ENCODE measurements at places on chromosomes 3 and 15.

- DNase-seq, result no peak
These were observed 60.3 kb upstream of the RPL32 start for GRCh38 chr3:12901623-12902045.

GRCh38 chr3:49388289-49388820 lies 23.4 kb downstream of the RHOA start:
- no peak for DNase-seq

- DNase-seq, result no peak
These were observed 20.6 kb downstream of the SLC6A20 start for GRCh38 chr3:45775571-45776300.

DNA sequence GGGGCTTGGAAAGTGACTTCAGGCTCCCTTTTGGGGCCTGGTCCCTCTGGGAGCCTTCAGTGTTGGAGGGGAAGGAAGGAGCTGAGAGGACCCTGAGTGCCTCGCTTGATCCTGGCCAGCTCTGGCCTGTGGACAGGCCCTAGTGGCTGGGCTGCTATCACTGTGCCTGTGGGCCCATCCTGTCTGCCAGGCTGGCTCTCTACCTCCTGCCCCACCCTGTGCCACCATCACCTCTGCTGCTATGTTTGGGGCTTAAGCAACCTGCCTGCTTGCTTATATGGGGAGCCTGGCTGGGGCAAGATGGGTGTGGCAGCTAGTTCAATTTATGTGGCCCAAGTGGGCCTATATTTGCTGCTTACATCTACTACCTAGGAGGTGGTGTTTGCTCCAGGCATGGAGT lies 7.1 kb downstream of the TEX264 start:
- DNase-seq, result no peak

GRCh38 chr3:39260957-39261356 lies 18.9 kb downstream of the CX3CR1 start:
- DNase-seq, result peak; percentile 79

DNA sequence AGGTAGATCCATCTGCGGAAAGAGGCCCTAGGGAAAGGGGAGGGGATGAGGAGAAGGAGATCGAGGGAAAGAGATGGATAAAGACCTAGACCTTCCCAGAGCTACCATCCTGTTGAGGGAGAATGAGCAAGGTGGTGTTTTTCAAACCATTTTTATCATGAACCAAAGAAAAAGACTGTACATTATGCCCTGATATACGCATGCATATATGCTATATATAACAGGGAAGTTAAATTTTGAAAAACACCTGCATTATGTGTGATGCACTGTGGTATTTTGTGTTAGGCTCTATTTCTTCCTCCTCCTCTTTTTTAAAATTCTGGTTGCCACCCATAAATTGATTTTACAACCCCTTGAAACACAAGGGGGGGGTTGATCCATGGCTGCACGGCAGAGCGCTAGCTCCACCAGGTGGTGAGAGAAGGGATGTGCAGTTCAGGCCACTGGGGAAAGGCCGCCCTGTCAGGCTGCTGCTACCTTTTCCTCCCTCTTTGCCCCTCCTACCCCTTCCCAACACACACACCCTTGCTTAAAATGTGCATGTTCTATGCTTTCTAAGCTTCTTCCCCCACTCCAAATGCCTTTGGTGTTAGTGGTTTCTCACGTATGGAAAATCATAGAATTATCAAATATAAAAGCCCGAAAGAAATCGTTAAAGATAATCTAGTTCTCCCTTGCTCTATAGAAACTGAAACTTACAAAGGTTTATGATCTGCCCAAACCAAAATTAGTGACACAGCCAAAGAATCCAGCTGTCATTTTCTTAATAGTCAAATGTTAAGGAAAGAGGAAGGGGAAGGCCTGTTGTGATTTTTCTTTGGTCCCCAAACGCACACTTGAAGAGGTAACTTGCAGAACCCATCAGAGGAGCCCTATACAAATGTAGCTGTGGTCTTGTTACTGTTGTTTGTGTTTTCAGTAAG lies 262.0 kb upstream of the UMPS start:
- DNase-seq, result peak; percentile 11

DNA sequence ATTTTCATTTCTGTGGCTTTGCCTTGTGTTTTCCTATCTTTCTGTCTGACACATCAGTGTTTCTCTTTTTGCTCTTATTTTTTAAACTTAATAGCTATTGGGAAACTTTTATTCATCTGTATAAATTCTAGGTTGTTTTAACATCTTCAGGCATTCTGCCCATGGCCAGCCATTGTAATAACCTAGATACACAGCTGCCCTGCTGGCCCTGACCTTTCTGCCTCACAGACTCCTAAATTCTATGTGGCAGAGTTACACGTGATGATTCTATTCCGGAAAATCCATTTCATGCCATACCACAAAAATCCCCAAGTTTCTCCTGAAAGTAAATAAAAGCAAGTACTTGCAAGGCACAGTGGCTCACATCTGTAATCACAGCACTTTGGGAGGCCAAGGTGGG lies 150.1 kb downstream of the UACA start:
- no peak for DNase-seq

- DNase-seq, result no peak
These were observed 225.5 kb downstream of the RORA start for GRCh38 chr15:61003437-61004218.

DNA sequence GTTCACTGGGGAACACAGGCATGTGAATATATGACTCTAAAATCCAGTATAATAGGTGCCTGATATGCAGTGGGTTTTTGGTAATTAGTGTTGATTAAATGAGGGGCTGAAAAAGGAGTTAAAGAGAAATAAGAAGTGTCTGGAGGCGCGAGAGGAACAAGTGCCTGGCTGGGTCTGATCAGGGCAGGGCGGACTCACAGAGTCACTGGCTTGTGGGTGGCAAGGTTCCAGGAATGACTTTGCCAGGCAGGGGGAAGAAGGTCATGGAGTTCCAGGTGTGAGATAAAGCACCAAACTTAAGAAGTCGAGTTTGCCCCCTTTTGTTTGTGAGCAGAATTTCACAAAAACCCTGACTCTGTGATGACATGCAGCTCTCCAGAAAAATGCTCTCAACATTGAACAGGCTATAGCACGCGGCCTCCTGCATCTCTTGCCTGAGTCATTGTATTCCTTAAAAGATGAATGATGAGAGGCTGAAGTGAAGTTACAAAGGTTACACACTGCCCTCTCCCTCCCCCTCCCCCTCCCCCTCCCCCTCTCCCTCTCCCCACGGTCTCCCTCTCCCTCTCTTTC lies 63.0 kb upstream of the LMCD1 start:
- no peak for DNase-seq

DNA sequence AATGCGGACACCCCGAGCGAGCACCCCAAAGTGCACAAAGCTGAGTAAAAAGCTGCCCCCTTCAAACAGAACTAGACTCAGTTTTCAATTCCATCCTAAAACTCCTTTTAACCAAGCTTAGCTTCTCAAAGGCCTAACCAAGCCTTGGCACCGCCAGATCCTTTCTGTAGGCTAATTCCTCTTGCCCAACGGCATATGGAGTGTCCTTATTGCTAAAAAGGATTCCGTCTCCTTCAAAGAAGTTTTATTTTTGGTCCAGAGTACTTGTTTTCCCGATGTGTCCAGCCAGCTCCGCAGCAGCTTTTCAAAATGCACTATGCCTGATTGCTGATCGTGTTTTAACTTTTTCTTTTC lies 5.3 kb downstream of the BHLHE40 start:
- no peak for DNase-seq

DNA sequence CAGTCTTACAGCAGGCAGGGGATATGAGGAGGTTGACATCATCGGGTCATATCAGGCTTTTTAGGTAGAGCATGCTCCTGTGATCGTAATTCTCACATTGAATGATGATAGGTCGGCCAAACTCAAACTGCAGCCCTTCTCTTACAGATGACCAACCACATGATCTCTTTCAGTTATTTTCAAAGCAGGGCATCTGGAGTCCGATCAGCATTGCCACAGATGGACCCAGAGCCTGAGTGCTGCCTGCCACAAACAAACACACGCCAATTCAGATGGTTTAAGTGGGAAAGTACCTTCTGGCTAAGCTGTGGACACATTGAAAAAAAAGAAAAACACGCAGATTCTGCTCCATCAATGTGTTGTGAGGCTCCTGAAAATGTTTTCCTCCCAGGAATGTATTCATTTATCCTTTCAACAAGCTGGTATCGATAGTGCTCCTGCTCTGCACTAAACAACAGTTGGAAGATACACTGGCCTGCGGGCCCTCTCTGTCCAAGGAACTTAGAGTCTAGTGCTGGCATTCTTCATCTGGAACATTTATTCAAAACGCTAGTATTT lies 31.2 kb downstream of the ARPP21 start:
- DNase-seq, result no peak

- no peak for DNase-seq
These were observed 928.5 kb upstream of the ROBO1 start for GRCh38 chr3:80696280-80696679.

- DNase-seq, result no peak
These were observed 325.9 kb upstream of the CTDSPL start for GRCh38 chr3:37535526-37536432.

GRCh38 chr15:38733331-38733730 lies 168.7 kb upstream of the RASGRP1 start:
- no peak for DNase-seq

GRCh38 chr3:182911782-182912111 lies 68.6 kb downstream of the DCUN1D1 start:
- no peak for DNase-seq

DNA sequence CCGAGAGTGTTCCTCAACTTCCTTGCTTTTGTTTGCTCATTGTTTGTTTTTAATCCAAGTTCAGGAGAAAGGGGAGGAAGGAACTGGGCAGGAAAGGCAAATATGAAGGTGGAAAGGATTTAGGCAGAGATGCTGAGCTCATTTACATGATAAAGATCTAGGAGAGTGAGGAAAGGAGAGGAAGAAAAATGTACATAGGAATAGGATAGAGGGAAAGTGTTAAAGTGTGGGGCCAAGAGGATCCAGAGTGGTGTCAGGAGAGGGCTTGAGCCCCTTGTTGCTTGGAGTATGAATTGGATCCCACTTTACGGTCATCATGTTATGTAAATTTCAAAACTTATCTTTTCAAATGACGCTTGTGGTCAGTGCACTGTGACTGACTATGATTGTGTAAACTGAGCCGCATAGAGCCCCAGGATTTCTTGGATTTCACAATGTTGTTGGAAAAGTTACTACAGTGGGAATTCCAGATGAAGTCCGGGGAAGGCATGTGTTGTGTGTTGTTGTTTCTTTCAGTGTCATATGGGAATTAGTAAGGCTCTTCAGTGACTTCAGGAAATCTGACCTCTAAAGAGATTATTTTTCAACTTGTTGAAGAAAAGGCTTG lies 15.0 kb upstream of the PLD1 start:
- no peak for DNase-seq

DNA sequence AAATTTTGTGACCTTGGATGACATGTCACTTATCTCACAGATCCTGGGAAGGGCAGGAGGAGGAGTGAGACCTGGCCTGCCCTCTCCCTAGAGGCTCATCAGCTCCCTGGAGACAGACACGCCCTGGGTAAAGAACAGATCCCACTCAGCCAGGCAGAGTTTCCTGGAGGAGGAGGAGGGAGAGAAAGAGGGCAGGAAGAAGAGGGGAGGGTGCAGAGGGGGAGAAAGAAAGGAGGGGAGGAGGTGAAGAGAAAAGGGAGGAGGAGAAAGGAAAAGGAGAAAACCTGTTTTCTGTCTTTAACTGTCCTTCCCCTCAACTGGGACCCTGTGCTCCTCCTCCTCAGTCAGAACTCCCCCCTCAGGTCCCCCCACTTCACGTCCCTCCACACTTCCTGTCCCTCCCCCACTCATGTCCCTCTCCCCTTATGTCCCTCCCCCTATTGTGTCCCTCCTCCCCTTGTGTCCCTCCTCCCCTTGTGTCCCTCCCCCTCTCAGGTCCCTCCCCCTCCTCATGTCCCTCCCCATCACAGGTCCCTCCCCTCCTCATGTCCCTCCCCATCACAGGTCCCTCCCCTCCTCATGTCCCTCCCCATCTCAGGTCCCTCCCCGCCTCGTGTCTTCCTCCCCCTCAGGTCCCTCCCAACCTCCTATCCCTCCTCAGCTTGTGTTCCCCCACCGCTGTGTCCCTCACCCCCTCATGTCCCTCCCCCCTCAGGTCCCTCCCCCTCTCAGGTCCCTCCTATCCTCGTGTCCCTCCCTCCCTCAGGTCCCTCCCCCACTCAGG lies 52.3 kb upstream of the CGNL1 start:
- no peak for DNase-seq

- DNase-seq, result no peak
These were observed 11.8 kb downstream of the CD47 start for GRCh38 chr3:108079043-108079442.

- DNase-seq, result no peak
These were observed 22.3 kb downstream of the GMNC start for GRCh38 chr3:190840146-190840545.

GRCh38 chr3:49785565-49786356 lies 581 bp downstream of the IP6K1 start:
- peak; percentile 33 for DNase-seq

DNA sequence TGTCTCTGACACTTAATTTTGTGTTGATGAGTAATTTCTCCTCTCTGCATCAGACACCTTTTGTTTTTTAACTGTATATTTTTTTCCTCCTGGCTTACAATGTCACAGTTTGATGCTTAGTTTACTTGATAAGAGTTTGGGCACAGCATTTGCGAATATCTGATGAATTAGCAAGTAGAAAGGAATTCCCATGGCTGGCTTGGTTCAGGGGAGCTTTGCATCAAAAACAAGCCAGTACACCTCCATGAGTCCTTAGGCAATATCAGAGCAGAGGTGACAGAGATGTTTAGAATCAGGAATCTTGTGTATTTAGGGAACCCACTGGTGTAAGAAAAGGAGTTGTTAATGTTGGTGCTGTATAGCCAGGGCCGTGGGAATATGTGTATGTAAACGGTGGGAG lies 9.3 kb downstream of the ARHGEF26 start:
- no peak for DNase-seq

GRCh38 chr3:12471241-12471640 lies 13.0 kb upstream of the TSEN2 start:
- DNase-seq, result peak; percentile 13

GRCh38 chr3:191343115-191343514 lies 12.8 kb upstream of the UTS2B start:
- no peak for DNase-seq

GRCh38 chr3:54632834-54633233 lies 295.0 kb downstream of the LRTM1 start:
- DNase-seq, result no peak

DNA sequence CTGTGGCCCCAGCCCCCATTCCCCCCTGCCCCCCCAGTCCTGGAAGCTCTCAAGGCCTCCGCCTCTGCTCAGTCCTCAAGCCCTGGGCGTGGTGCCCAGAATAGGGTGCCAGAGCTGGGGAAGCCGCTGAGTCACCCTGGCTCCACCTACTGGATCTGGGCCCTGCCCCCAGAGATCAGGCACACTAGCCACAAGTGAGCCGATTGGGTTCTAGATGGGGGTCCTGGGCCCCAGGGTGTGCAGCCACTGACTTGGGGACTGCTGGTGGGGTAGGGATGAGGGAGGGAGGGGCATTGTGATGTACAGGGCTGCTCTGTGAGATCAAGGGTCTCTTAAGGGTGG lies 5.7 kb downstream of the EIF4G1 start:
- peak; percentile 61 for DNase-seq

- no peak for DNase-seq
These were observed 51.0 kb upstream of the ATP1B3 start for GRCh38 chr3:141825216-141826011.

GRCh38 chr3:13550423-13550690 lies 1.4 kb downstream of the FBLN2 start:
- no peak for DNase-seq

GRCh38 chr3:36714343-36715086 lies 49.8 kb downstream of the DCLK3 start:
- no peak for DNase-seq

GRCh38 chr15:57340682-57341259 lies 35.5 kb upstream of the CGNL1 start:
- peak; percentile 32 for DNase-seq

Data from CD4-positive, alpha-beta T cell treated with Interferon alpha-2 for 1 hour (primary cell).